ENCODE measurements at places on chromosomes 1 and 21.

GRCh38 chr1:95620076-95620475, 386.1 kb downstream of the RWDD3 start:
- DNase-seq: no peak

- DNase-seq: no peak
These were observed 48.3 kb downstream of the DDR2 start for GRCh38 chr1:162680419-162681121.

GRCh38 chr1:149915429-149916192, 2.0 kb downstream of the SV2A start:
- no peak for DNase-seq

DNA sequence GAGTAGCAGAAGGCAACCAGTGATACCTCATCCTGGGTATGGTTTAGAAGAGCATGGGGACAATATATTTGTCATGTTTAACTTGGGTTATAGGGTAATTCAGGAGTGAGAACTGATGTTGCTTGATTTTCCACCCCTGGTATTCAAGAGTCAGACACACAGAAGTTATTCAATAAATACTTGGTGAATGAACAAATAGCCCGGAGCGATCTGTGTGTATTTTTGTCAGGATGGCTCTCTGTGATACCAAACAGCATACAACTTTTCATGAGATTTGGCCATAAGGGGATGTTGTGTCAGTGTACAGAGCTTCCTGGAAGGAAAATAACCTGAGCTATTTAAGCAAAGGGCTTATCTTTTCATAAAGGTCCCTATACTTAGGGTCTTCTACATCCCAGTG, 270.2 kb upstream of the C1orf87 start:
- no peak for DNase-seq

DNA sequence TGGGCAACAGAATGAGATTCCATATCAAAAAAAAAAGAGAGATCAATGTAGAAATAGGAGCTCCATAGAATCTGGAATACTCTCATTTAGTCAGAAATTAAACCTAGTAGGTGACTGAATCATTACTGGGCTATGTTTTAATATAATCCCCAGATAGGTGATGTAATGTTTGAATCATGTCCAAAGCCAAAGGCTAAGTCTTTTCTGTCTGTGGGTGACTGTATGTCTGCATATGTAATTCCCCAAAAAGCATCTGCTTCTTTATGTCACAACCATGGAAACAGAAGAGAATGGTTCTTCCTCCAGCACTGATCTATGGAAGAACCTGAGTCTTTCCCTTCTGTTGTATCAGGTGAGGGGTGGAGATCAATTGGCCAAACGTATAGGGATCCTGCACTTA, 5.8 kb downstream of the LAMC2 start:
- no peak for DNase-seq

DNA sequence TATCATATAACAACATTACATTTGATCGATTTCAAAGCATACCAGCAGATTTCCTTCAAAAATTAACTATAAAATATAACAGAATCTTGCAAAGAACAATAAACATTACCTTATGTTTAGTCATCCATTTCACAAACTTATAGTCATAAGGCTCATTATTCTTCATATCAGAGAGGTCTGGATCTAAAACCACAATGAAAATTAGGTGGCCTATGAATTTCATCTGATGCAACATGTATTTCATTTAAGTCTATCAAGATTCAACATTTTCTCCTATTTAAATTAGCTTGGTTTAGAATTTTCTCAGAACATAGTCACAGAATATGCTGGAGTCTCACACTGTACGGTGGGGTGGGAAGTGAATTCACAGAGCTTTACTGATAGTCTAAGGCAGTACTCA, 49.2 kb downstream of the KYAT3 start:
- DNase-seq: no peak

- no peak for DNase-seq
These were observed 139.8 kb upstream of the PTBP2 start for GRCh38 chr1:96581772-96582171.

Data from bone marrow (tissue), 2 donors.